ENCODE measurements at places on chromosomes 4 and X. TPM values are rescaled to one million over a fixed set of nuclear protein-coding genes. Genes with fewer than 3 reads are reported as not detected.
A peak's percentile ranks its signal among the peaks of the same experiment; 100 is the strongest.

SORCS2 gene
- total RNA-seq = not detected

CTAG2 gene
- total RNA-seq = 39.6 TPM

DNA sequence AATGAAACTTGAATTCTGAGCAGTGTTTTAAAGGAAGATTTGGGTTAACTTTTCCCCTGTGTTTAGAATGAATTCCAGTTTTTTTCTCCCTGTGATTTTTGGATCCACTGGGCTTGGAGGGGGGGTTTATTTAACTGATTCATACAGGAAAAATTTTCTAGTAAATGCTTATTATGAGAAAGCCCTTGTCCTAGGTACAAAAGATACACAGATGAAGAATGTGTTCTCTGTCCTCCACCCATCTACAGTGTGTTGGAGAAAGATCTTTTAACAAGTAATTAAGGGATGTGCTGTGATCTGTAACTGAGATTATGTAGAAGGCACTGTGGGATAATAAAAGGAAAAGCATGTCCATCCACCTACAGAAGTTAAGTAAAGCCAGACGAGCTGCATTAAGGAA, 103.9 kb downstream of the STIM2 start:
- H3K27me3 ChIP-seq = no peaks in the 10 kb centered on the region
- no peak overlapping the region for H3K4me3 ChIP-seq
- no peak for DNase-seq
- peaks cover 43% of the 10 kb centered on the region for H3K36me3 ChIP-seq
- peaks cover 47% of the 10 kb centered on the region for H3K4me1 ChIP-seq

- no peaks in the 10 kb centered on the region for H3K27me3 ChIP-seq
- H3K4me3 ChIP-seq = no peak overlapping the region
- H3K4me1 ChIP-seq = peaks cover 11% of the 10 kb centered on the region
- H3K27ac ChIP-seq = peak overlapping the region; percentile 35
- H3K36me3 ChIP-seq = peaks cover 6% of the 10 kb centered on the region
- DNase-seq = no peak
These were observed 14.9 kb downstream of the VBP1 start for GRCh38 chrX:155231163-155231562.

DNA sequence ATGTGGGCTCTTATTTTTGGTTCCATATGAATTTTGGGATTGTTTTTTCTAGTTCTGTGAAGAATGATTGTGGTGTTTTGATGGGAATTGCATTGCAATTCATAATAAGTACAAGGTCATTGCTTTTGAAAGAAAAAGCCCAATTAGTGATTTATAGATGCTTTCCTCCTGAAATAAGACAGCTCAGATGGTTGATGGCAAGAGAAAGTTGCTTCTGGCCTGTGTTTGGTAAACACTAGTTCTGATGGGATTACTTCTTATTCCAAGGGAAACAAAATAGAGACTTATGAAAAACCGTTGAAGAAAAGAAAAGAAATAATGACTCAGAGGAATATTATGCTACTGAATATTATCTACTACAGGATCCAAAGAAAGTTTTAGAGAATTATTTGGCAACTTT, 144.9 kb downstream of the SPANXA1 start:
- H3K27ac ChIP-seq = no peak overlapping the region
- H3K4me3 ChIP-seq = no peak overlapping the region
- H3K27me3 ChIP-seq = no peaks in the 10 kb centered on the region
- no peaks in the 10 kb centered on the region for H3K4me1 ChIP-seq
